NCI-H460 (cell line): ENCODE measurements at places on chromosomes 4 and X. TPM values are rescaled to one million over a fixed set of nuclear protein-coding genes. Genes with fewer than 3 reads are reported as not detected.

Gene GAGE12H
- not detected in 2 replicates for total RNA-seq

Gene PCDH11X
- total RNA-seq = 7.6 and 8.3 TPM in 2 replicates

Gene HPSE
- 4.4 and 4.8 TPM in 2 replicates for total RNA-seq

Gene ZCCHC12
- 0.07 TPM in 1 of 2 replicates, not detected in the other for total RNA-seq

Gene JCHAIN
- total RNA-seq = not detected in 2 replicates

Gene PRICKLE3
- 11.0 and 13.3 TPM in 2 replicates for total RNA-seq

Gene HS6ST2
- total RNA-seq = 37.8 and 39.1 TPM in 2 replicates

Gene PPM1K
- total RNA-seq = 4.9 and 5.3 TPM in 2 replicates

Gene CLDN22
- not detected in 2 replicates for total RNA-seq

Gene GRSF1
- 90.0 and 101 TPM in 2 replicates for total RNA-seq

Gene F8A2
- total RNA-seq = not detected in 2 replicates

Gene ARSH
- not detected in 2 replicates for total RNA-seq

Gene ELF2
- total RNA-seq = 23.0 and 23.7 TPM in 2 replicates

Gene WWC2
- total RNA-seq = 24.8 and 28.1 TPM in 2 replicates

Gene FGG
- 5.6 and 5.8 TPM in 2 replicates for total RNA-seq

Gene FGB
- 0.61 and 1.1 TPM in 2 replicates for total RNA-seq

Gene TCEAL3
- total RNA-seq = 3.2 and 5.0 TPM in 2 replicates

Gene WDFY3
- 25.7 and 31.8 TPM in 2 replicates for total RNA-seq

Gene AKAP14
- total RNA-seq = not detected in 2 replicates
